ENCODE measurements at places on chromosomes 6 and 20. TPM values are rescaled to one million over a fixed set of nuclear protein-coding genes. Genes with fewer than 3 reads are reported as not detected.
A peak's percentile ranks its signal among the peaks of the same experiment; 100 is the strongest.

The ZNF217 gene
- 7.0 TPM for total RNA-seq

The GSTA3 gene
- not detected for total RNA-seq

The PGBD1 gene
- total RNA-seq: 2.3 TPM

The ISM1 gene
- total RNA-seq: 1.5 TPM

The VSTM2L gene
- 17.0 TPM for total RNA-seq

The SASH1 gene
- 35.8 TPM for total RNA-seq

The GABRR1 gene
- not detected for total RNA-seq

The PRR18 gene
- total RNA-seq: not detected

The MDFI gene
- total RNA-seq: 1.1 TPM

The PTPRT gene
- 0.11 TPM for total RNA-seq

The SESN1 gene
- total RNA-seq: 64.1 TPM

The UNC5CL gene
- 0.40 TPM for total RNA-seq

- no peak for DNase-seq
These were observed 18.9 kb downstream of the NCOA7 start for GRCh38 chr6:125809570-125810170.

- peak; percentile 54 for DNase-seq
These were observed 1.1 kb upstream of the SLC22A23 start for GRCh38 chr6:3457710-3458602.

GRCh38 chr20:31981784-31982183 lies 13.8 kb downstream of the XKR7 start:
- no peak for DNase-seq

DNA sequence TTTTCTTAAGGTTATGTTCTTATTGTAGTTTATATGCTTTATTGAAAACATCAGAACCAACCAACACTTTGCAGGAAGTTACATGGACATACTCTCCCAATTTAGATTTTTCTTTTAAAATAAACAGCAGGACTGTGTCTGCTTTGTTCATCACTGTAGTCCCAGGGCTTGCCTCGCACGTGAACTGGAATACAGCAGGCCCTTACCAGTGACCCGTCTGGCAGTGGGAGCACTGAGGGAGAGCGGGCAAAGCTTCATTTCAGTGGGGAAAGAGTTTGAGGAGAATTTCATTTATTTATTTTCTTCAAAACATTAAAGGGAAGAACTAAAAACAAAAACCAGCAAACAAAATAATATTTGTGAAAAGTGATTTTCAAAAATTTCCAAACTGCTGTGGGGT lies 230.8 kb downstream of the PAX1 start:
- no peak for DNase-seq

DNA sequence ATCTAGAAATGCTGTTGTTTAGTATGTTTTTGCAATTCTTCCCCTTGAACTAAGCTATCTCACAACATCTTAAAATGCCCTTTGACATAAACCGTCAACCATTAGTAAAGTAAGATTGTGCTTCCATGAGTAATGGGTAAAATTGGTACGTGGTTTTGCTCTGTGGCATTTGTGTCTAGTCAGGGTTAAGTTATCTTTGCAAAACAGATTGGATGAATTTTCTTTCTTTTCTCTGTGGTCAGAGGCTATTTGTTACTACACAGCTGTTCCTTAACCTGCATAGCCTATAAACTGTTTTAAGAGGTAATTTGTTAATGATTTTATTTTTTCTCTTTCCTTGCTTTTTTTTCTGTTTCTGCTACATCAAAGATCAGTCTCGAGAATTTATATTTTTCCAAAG lies 75.4 kb downstream of the RPP40 start:
- no peak for DNase-seq

GRCh38 chr6:101294051-101294638 lies 99.4 kb upstream of the GRIK2 start:
- no peak for DNase-seq

DNA sequence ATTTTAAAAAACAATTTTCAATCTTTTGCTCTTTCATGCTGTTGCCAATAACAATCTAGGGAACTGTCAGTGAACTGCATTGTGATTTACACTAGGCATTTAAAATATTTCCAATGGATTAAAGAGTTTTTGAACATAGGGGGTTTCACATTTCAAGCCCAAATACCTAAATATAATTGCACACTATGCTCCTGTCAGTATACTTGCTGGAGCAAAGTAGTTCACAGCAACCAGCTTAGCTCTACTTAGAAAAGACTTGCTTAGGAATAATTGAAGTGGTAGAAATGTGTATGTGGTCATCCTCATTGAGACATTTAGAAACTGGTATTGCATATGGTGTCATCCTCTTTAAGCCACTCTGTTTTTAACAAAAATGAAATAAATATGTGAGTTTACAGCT lies 41.7 kb upstream of the REV3L start:
- no peak for DNase-seq

DNA sequence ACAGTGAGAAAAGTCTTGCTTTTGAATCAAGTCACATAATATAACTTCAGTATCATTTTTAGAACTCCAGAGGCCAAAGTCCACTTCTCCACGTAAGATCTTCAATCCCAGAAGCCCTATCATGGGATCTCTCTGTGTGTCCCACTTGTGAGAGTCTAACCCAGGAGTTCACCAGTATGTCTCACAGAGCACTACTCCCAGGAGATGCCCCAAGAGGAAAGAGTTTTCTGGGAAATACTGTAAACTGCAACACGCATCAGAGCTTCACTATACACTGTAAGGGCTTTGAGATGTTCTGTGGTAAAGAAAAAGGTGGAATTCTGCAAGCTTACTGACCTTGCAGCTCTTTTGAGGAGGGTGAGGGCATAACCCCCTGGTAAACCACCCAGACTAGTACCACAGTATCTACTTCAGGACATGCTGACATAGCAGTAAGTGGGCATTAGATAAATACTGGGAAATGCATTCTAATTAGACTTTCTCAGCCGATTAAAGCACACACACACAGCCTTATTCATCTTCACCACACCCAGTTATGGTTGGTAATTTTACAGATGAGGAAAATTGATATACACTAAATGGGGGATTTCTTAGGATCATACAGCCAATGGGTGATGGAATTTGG lies 12.3 kb downstream of the DCBLD1 start:
- no peak for DNase-seq

- DNase-seq: no peak
These were observed 93.6 kb upstream of the AGPAT4 start for GRCh38 chr6:161367472-161367871.

- no peak for DNase-seq
These were observed 80.3 kb downstream of the HTR1B start for GRCh38 chr6:77383026-77383425.

DNA sequence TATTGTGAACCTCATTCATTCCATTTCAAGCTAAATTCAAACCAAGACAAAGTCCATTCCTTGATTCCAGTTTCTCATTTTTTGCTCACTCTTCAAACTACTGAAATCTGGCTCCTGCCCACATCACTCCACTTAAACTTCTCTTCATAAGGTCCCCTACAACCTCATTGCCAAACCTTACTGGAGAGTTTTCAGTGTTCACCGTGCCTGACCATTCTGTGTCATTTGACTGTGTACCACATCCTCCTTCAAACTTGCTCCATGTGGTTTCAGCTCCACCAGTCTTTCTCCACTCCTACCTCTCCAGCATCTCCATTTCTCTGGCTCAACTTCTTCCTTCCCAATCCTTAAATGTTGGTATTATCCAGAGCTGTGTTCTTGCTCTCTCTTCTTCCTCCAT lies 38.5 kb upstream of the TAB2 start:
- DNase-seq: no peak

DNA sequence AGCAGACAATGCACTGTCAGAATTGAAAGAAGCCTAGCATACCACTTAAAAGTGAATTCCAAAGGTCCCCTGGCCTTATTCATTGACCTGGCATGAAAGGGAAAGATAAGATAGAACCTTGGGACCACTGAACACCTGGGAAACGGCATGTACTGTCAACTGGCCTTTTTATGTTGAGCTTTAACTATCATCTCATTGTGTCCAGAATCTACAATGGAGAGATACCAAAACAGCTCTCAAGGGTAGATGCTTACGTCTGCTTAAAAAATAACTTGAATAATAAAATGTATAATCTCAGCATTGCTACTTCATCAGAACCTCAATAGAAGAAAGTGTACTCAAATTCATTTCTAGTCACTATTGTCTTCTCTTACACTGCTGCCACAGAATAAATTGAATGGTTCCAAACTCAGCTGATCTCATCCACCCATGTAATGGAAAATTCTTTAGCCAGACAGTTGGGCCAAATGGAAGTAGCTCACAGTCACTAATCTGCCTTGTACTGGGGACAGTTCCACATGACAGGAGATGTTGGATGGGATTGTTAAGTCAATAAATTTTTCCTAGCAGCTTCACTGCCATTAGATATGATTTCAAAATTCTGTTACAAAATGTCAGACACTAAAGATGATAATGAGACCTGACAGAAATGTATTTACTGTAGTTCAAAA lies 93.8 kb downstream of the MLIP start:
- DNase-seq: no peak

- DNase-seq: no peak
These were observed 291.6 kb upstream of the CDH4 start for GRCh38 chr20:60960500-60960899.

- DNase-seq: no peak
These were observed 359.4 kb downstream of the CD83 start for GRCh38 chr6:14476793-14477531.

GRCh38 chr6:152244998-152245630 lies 392.0 kb downstream of the SYNE1 start:
- no peak for DNase-seq

GRCh38 chr20:39042279-39043150 lies 80.4 kb downstream of the DHX35 start:
- DNase-seq: no peak

GRCh38 chr6:2793534-2794151 lies 28.4 kb downstream of the WRNIP1 start:
- DNase-seq: peak; percentile 51

DNA sequence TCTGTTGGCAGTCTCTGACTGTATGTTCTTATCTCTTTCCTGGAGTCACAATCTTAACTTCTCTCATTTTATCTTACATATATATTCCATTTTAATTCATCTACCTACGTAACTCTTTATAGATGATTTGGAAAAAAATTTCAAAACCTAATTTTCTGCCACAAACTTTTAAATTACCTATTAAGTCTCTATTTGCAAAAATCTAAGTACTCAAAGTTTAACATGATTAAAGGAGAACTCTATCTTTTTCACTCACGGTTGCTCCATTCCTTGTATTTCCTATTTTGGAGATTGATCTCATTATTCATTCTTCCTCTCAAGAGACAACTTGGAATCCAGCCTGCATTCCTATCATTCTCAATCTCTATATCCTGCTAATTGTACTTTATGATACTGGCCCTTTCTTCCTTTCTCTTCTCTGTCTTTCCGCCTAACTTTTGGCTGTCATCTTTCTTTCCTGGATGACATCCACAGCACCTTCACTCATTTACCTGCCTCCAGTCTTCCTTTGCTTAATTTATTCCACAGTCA lies 1071.1 kb upstream of the CITED2 start:
- DNase-seq: no peak

GRCh38 chr6:76702187-76702586 lies 629.7 kb upstream of the IMPG1 start:
- no peak for DNase-seq
